ENCODE measurements at places on chromosomes 5 and 9.

GRCh38 chr5:122145906-122146305, 16.6 kb downstream of the ZNF474 start:
- no peak for DNase-seq

DNA sequence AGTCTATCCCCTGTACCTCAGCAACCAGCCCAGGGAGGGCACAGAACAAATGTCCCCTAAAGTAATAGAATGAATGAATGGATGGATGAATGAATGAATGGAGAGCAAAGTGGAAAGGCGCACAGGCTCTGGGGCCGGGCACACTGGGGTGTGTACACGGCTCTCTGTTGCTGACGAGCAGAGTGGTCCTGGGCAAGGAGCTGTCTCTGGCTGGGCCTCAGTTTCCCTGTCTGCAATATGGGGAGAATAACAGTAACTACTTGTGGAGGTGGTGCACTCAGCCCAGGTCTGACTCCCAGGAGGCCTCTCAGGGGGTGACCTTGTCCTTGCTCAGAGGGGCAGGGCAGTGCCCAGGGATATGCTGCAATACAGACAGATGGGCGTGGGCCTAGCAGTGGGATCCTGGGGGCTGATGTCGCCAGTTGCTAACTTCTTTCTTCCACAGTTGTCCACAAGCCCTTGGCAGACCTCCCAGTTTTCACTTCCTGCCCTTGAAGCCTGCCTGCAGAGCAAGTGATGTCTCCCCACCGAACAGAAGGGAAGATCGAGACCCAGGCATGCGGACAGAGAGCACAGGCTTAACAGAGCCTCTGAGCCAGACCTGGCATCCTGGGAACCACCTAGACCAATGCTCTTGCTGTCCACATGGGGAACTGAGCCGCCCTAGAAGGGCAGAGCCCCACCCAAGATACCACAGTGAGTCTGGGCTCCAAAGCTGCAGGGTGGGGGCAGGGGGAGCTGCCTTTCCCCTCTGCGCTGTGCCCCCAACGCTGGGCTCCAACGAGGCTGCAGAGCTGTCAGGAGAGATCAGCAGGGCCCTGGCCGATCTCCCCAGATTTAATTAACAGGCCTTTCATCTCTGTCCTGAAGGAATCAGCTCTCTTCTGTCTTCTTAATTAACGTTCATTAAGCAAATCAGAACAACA, 13.6 kb upstream of the LAMC3 start:
- no peak for DNase-seq

- no peak for DNase-seq
These were observed 190.8 kb upstream of the RASA1 start for GRCh38 chr5:87076931-87077330.

GRCh38 chr5:79517601-79518000, 3.7 kb upstream of the HOMER1 start:
- DNase-seq = no peak

GRCh38 chr5:139639619-139640380, 8.3 kb upstream of the CXXC5 start:
- no peak for DNase-seq

GRCh38 chr9:86354011-86354817, at the start of gene TUT7:
Gene TUT7, minus strand, starts transcription at chr9:86354410. Its CDS starts 1,211 bp downstream, at chr9:86353199.
- DNase-seq = peak; percentile 91

GRCh38 chr5:127409246-127409917, 108.1 kb upstream of the PRRC1 start:
- DNase-seq = no peak

DNA sequence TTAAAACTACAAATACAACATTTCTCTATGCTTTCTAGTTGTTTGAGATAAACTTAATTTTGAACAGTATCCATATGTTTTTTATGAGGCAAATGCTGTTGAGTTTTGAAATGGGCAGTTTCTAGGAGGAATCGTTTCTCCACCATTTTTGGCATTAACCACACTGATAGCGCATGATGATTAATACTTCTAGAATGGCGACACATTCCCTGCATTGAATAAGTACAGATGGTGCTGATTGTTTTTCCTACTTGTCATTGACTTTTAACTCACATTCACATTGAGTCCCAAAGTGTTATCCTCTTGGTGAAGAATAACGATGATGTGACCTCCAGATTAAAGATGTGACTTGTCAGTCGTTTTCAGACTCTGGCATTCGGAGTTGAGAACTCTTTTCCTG, 6.5 kb upstream of the CCDC192 start:
- DNase-seq = no peak

- no peak for DNase-seq
These were observed 80.0 kb upstream of the TNC start for GRCh38 chr9:115198001-115198400.

DNA sequence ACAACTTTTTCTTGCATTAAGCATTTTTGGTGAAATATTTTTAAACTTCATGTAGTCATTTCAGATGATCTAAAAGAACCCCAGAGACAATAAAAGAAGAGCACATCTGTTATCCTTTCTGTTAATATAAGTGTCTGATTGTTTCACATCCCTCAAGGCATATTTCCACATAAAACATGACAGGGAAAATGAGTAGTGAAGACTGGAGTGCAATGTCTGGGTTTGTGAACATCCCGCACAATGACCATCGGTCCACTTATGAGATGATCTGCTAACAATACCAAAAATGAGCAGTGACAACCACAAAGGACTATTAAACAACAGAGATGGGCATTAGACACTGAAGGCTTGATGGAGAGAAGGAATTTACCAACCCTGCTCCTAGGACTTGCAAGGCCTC, 209.1 kb downstream of the NR2F1-AS1 start:
- no peak for DNase-seq

DNA sequence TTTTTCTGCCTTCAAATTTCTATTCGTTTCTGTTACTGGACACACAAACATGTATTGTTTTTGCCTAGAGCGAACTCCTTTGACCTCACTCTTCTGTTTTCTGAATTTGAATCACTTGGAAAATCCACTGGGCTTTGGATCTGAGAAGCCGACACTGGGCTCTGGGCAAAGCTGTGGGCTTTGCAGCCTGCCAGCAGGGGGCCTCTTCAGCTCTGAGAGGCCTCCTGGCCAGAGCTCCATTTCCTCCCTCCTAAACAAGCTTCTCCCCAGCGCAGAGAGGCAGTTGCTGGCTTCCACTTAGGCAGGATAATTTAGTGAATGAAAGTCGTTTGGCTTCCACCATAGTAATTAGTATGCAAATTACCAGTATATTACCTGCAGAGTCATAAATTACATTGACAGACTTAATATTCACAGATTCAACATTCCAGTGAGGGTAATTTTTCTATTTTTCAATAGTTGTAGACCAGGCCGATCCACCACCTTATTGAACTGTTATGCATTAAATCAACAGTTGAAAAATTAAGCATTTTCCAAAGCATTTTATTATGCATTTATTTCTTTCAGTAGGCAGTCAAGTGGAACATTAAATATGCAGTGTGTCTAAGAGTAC, 104.0 kb upstream of the ZNF366 start:
- peak; percentile 32 for DNase-seq

DNA sequence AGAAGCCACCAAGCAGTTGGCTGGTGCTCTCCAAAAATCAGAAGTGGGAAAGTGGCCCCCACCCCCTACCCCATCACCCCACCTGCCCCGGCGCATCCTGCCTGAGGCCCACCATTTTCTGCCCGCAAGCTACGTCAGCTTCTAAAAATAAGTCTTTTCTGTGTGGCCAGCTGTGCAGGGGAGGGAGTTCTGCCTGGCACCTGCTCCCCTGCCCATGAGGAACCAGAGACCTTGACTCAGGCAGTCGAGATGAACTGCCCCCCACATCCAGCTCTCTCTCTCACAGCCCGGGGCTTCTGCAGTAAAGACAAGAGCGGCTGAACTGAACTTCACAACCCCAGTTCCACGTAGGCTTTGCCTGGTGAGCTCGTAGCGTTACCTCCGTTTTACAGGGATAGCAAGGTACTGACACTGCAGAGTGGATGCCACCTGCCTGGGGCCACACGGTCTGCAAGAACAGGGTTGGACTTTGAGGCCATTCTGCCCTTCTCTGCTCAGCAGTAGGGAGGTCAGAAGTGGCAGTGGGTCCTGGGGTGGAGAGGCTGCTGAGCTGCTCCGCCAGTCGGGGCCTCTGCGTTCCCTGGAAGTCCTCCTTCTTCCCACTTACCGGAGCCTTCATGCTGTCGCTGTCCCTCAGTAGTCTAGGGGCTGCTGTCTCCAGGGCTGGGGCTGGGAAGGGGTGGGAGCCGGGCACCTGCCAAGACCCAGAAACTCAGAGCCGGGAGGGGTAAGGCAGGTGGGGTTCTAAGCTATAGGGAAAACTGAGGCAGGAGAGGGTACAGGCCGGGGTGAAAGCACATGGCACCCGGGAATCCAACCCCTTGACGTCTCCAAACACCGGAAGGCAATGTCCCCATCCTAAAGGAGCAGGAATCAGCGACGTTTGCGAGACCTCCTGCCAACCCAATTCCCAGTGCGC, 781 bp downstream of the ST6GALNAC4 start:
- DNase-seq = peak; percentile 45

GRCh38 chr5:20536341-20536740, 548.3 kb upstream of the CDH18 start:
- no peak for DNase-seq

GRCh38 chr5:173735184-173735583, 118.7 kb upstream of the BOD1 start:
- no peak for DNase-seq

DNA sequence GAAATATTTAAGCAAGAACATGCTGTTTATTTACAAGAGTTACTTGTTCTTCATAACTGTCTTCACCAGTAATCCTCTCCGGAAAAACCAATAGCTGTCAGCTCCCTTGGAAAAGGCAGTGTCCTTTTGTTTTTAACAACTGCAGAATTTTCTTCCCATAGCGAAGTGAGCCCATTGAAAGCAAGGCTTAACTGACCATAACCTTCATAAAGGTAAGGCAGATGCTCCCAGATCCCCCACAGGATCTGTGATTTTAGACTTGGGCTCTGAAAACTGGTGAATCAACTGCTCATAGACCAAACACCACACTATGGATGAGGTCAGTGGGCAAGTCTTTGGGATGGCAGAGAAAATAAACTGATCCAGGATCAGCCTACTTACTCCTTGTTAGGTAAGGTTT, 155.0 kb downstream of the GLIS3 start:
- no peak for DNase-seq
